ENCODE measurements at places on chromosomes 1 and 21.

GRCh38 chr1:182974506-182975191 lies 21.7 kb upstream of the SHCBP1L start:
- no peak for DNase-seq

- no peak for DNase-seq
Measured at GRCh38 chr1:173954179-173954578, 37.1 kb upstream of the SERPINC1 start.

DNA sequence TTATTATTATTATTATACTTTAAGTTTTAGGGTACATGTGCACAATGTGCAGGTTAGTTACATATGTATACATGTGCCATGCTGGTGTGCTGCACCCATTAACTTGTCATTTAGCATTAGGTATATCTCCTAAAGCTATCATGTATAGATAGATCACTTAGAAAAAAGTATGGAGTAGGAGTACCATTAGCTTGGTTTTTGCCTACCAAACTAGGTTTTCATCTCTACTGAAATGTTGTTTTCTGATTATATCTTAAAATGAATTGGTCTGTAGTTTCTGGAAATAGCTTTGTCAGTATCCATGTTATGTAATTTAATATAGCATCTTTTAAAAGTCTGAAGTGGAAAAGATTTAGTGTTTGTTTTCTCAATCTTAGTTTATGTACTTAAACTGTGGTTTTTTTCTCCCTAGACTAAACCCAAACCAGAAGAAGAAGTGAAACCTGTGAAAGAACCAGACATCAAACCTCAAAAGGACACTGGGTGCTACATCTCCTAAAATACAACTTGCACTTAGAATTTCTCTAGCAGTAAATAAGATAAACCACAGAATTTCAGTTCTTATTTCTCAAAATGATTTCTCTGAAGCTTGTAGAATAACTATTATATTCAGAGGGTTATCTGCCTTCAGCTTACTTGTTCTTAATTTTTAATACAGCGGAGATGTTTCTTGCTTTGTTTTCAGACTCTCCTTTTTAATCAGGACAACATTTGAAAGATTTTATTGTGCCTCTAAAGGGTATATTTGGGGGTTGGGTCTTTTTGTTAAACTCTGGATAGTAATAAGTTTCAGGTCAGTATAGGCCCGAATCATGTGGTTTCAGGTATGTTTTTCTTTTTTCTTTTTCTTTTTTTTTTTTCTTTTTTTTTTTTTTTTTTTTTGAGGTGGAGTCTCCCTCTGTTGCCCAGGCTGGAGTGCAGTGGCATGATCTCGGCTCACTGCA lies 4.5 kb upstream of the FAM177B start:
- no peak for DNase-seq

DNA sequence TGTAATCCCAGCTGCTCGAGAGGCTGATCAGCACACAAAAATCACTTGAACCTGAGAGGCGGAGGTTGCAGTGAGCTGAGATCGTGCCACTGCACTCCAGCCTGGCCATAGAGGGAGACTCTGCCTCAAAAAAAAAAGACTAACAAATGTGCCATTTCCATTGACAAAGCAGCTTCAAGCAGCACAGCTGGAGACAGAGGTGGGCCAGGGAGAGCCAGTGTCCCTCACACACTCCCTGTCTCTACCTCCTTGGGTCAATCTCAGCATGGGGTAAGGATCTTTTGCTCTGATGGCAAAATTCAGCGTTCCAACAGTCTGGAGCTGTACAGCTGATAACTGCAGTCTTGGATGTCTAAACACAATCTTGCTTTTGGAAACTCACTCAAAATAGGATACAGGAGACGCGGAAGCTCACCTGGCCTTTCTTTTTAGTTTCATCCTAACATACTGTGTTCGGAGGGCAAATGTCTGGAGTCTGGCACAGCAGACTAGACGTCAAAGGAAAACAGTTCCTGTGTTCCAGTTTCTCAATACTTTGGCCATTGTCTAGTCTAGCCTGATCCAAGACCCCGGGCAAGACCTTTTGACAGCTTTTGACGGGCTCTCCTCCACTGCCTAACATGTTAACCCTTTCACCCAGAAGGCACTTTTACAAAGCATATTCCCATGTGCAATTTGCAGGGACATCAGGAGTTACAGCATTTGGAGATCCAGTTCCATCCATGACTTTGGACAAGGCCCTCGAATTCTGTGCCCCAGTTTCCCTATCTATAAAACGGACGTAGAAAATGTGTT lies 2.9 kb downstream of the RCC2 start:
- no peak for DNase-seq

GRCh38 chr1:228089519-228090380 lies 7.2 kb downstream of the ARF1 start:
- no peak for DNase-seq

- DNase-seq, result no peak
Measured at GRCh38 chr1:197924516-197925123, 7.4 kb downstream of the LHX9 start.

DNA sequence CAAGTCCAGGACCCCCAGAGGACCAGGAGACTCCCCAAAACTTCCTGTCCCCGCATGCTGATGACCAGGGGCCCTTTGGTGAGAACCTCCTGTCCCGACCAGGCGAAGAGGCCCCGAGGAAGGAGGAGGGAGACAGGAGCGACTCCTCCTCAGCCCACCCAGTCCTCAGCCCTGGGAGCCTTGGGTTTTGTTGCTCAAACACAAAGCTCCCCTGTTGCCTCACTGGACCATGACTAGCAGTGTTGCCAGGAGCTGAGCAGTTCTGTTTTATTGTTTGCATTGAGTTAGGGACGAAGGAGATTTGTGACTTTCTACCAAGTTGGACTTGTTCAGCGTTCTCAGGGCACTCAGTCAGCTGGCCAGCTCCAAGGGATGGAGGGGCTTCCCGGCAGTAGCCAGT lies 10.0 kb downstream of the UMODL1 start:
- DNase-seq, result no peak

All from stimulated activated CD4-positive, alpha-beta T cell treated with anti-CD3 and anti-CD28 coated beads, Interleukin-1b, Interleukin-23, amount 100 ng/mL, for 4 hours (primary cell).